ENCODE measurements at places on chromosomes 2 and 18.

DNA sequence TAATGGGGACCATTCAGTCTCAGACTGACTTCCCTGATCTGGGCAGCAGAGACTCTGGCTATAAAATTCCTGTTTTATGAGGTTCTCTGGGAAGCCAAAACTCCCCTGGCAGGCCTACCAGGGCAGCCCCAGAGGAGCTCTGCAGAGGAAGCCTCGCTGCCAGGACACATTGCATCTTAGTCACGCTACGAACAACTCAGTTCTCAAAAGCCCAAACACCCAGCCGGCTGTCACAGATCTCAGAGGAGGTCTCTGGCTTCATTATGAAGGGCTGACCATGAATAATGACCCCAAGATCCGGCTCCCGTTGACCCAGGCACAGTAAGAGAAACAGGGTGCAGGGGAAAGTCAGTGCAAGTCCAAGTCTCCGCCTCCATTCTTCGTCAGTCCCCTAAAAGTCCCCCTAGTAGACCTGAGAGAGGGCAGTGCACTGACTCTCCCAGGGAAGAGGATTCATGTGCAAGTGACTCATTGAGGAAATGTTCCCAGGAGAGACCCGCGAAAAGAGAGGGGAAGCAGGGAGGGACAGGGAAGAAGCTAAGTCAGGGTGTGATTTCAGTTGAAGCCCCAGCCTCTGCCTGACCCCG, 212.3 kb downstream of the CYP26B1 start:
- DNase-seq: peak; percentile 77

DNA sequence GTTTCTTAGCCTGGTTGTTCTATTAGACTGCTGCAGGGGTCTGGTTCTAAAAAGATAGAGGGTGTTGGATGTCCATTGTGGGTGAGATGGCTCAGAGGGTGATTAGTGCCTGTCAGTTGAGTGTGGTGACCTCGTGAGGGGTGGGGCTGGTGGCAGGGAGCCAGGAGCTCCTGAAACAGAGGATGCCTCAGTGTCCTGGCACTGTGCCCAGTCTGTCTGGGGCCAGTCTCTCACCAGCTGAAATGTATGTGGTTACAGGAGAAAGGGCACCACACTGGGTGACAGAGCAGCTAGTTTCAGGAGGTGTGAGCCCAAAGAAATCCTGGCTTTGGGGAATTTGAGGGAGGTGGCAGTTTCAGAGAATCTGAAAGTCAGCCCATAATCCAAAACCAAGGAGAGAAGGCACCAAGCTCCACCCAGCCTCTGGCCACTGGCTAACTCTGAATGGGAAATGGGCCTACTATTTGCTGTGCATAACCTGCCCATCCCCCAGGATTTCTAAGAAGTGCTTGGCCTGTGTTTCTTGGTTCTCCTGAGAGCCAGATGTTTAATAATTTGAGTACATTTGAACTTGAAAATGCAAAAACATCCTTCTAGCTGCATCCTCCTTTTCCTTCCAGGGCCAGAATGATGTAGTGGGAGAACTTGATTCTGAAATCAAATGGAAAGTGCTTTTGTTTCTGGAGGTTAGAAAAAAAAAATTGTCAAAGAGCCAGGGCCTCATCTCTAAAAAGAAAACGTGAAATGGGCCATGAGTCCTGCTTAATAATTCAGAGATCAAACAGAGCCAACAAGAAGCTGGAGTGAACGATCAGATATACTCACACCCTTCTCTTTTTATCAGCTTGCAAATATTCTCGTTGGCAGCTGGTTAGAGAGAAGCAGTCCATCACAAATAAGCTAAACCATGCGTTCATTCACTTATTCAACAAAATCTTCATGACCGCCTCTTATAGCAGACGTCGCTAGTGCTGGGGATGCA, 92.3 kb downstream of the B3GNT2 start:
- DNase-seq: peak; percentile 92

- no peak for DNase-seq
Observed at GRCh38 chr2:84817239-84817655, 63.6 kb downstream of the TRABD2A start.

DNA sequence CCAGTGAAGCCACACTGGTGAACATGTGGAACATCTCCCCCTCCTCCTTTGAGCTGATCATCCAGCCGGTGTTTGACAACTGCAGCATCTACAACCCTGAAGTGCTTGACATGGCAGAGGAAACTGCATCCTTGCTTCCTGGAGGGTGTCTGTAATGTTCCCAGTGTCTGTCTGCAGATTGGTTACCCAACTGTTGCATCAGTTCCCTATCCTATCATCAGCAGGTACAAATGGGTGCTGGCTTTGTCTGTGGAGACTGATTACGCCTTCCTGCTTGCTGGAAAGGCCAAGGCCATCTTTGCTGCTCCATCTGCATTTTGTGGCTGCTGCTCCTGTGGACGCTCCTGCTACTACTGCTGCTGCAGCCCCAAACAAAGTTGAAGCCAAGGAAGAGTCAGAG, 83.5 kb downstream of the SKA1 start:
- no peak for DNase-seq

GRCh38 chr2:3489764-3490115, 29.6 kb downstream of the ADI1 start:
- no peak for DNase-seq

- no peak for DNase-seq
Observed at GRCh38 chr2:30177956-30178355, 31.1 kb downstream of the YPEL5 start.

GRCh38 chr2:96524482-96525210, 11.9 kb upstream of the ARID5A start:
- DNase-seq: no peak

DNA sequence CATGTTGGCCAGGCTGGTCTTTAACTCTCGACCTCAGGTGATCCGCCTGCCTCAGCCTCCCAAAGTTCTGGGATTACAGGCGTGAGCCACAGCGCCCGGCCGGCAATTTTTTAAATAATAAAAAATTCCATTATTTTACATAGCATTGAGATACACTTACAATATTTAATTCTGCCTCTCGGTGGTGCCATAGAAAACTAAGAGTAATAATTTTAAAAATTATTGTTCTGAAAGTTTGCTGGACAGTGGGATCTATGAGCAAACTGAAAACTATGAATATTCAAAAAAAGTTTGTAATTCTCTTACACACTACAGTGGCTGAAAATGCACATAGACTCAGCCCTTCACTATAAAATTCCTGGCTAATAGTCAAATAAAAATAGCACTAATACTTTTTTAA, 90.9 kb upstream of the STON1 start:
- DNase-seq: no peak

DNA sequence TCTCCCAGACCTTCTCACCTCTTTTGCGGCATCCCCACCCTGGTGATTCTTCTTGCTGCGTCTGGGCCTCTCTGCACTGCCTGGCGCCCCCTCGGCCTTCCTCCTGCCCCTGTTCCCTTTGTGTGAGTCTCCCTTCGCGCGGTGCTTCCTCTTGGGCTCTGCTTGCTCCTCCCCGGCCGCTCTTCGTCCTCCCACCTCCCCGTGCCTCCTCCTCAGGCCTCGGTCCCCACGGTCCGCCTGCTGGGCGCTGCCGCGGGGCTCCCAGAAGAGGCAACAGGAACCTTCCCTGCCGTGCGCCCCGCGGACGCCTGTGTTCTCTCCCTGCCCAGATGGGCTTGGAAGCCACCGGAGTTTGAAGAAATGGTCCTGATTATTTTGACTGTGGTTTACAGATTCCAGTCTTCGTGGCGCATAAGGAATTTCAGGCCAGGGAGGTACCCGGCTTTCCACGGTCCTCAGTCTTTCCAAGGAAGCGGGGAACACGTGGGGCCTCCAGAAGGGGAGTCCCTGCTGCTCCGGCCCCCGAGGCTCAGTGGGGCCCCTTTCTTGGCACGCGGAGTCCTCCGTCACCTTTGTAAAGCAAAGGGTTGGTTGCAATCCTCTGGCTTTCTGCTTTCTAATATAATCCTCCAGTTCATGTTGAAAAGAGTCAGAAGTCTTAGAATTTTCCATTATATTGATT, 13.1 kb downstream of the RNU2-63P start:
- no peak for DNase-seq

DNA sequence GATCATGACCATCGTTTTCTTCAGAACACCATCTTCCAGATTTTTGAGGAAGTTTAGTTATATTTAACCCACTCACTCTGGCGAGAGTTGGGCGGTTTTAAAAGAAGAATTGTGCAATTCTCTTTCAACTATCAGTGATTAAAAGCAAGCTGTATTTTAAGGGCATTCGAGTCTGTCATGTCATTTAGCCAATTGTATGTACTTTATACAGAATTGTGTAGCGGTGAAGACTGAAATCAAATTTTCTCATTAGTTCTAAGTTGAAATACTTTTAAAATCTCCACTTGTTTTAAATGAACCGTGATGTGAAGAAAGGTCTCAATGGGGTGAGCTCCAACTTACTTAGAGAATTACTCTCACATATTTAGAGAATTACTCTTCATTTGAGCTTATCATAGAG, 214.6 kb upstream of the DTNA start:
- DNase-seq: no peak

DNA sequence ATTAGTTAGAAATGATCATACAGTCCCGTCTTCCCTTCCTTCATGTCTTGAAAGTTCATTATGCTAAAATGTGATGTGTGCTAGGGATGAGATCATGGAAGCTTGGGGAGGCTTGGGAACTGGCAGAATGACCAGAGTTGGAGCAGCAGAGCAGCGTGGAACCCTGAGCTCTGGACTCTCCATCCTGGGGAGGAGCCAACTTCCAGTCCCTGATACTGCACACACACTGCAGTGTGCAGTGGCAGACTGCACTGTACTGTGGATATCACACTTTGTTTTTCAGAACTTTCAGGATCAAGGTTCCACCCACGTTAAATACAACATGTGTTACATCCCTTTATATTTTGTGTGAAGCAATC, 27.3 kb upstream of the GREB1 start:
- no peak for DNase-seq

GRCh38 chr2:199310771-199311585, 146.8 kb downstream of the SATB2 start:
- DNase-seq: no peak

DNA sequence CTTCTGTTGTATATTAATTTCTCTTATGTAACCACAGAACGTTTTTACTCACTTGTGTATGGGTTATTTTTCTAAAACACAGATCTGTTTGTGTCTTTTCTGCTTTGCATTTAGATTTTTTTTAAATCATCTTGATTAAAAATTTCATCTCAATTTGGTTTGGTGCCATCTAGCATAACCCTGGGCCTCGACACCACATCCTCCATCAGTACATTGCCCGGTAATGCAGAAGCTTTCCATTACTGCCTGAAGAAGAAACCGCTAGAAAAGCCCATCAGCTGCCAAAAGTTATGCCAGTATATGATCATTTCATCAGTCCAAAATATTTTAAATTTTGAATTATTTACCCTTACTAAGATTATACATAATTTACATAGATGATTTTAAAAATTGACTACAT, 26.2 kb downstream of the MAPRE2 start:
- no peak for DNase-seq

- no peak for DNase-seq
Observed at GRCh38 chr2:132943829-132944228, 273.8 kb upstream of the LYPD1 start.

DNA sequence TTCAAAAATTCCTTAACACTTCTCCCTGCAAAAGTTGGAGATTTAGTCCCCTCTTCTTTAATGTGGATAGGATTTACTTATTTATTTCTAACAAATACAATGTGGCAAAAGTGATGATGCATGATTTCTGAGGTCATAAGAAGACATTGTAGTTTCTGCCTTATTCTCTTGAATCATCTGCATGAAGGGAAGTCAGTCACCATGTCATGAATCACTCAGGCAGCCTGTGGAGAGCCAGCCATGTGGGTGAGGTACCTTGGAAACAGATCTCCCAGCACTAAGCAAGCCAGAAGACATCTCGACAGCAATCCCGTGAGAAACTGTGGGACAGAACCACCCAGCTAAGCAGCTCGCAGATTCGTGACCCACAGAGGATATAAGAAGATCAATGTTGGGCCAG, 2.7 kb upstream of the ZC3H8 start:
- DNase-seq: no peak

DNA sequence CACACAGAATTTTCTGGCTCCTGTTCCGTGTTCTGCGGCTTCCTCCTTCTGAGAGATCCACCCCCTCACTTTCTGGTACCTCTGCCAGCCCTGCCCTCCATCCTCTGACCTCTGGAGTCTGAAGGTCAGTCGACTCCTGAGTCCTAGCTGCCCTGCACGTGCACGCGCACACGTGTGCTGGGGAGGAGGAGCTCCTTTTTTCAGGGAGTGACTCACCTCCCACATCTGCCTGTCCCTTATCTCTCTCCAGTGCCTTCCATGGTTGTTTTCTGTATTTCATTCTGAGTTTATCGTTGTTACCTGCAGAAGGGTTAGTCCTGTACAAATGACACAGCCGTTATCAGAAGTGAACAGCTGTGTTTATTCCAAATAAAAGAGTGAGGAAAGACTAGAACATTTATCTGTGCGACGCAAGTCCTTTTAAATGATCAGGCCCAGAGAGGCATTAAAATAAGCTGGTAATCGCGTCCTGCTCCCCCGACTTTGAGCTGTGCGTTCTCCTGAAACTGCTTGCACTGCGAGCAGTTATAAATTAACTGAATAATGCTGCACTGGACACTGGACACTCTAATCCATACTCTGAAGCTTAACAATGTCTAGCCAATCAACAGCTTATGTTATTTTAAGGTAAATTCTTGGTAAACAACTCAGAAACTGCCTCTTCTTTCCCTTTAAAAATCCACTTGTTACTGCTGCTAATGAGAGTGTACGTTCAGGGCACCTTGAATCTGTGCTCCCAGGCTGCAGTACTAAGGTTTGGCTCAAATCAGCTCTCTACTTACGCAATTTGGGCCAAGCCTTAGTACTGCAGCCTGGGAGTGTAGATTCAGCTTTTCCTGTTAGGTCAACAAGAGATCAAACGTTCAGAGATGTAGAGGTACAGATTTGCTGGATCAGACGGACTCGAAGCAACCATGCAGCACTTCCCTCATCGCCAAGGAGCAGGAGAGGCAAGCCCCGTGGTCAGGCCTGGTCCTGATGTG, 72.5 kb downstream of the GALR1 start:
- peak; percentile 8 for DNase-seq

DNA sequence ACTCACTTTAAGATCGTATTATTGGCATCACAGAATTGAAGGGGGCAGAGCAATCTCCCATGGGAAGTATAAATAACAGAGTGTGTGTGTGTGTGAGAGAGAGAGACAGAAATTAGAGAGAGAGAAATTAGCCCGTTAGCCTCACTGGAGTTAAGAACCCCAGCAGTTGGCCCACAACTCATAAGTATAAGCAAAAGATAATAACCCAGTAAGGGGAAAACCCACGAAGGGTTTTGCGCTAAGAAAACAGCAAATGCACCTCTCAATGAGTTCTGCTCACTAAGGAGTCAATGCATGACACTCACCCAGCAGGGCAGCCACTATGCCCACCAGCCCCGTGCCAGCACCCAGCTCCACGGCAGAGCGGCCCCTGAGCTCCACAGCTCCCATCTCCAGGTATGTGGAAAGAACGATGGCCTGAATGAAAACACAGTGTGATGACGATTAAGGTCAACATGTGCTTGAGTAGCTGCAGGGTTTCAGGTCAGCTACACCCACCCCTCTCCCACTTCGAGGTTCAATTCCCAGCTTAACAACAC, 3.6 kb downstream of the METTL21A start:
- no peak for DNase-seq

DNA sequence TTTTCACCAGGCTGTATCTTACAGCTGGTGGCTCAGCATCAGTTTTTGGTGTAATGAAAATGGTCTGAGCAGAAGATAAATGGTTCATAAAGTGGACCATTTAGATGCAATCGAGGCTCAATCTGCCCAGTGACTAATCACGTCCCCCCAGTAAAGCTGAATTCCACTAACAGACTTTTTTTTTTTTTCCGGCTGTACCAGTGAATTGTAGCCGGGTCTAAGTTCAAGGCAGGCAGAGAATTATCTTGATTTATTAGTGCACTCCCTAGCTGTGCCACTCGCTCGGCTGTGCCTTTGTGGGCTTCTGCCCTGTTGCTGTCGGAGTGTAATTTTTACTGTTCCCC, 215.1 kb upstream of the POU3F3 start:
- no peak for DNase-seq
